ENCODE measurements at places on chromosomes 3 and 15. TPM values are rescaled to one million over a fixed set of nuclear protein-coding genes. Genes with fewer than 3 reads are reported as not detected.

The RTP3 gene
- not detected for polyA plus RNA-seq

The CNTN3 gene
- polyA plus RNA-seq: 1.3 TPM

The AADACL2 gene
- 0.30 TPM for polyA plus RNA-seq

The SERPINI1 gene
- 11.6 TPM for polyA plus RNA-seq

The CASR gene
- polyA plus RNA-seq: 0.67 TPM

The FAM162A gene
- 91.3 TPM for polyA plus RNA-seq

The DGKG gene
- 1.0 TPM for polyA plus RNA-seq

The ROBO2 gene
- polyA plus RNA-seq: 8.4 TPM

The CHSY1 gene
- 24.4 TPM for polyA plus RNA-seq

The LMAN1L gene
- polyA plus RNA-seq: not detected

The SNTN gene
- not detected for polyA plus RNA-seq

The ZNF80 gene
- polyA plus RNA-seq: 0.02 TPM

The PPP1R14D gene
- polyA plus RNA-seq: not detected

The IGSF11 gene
- 8.9 TPM for polyA plus RNA-seq

The TRIM42 gene
- not detected for polyA plus RNA-seq

The PLA2G4E gene
- polyA plus RNA-seq: not detected

The GOLGA8N gene
- polyA plus RNA-seq: 7.2 TPM

The KBTBD12 gene
- polyA plus RNA-seq: 0.87 TPM

The GUCA1C gene
- polyA plus RNA-seq: 0.38 TPM

The CCDC39 gene
- 0.72 TPM for polyA plus RNA-seq

Data from ovary (tissue), 10 donors.